Activated naive CD8-positive, alpha-beta T cell treated with anti-CD3 and anti-CD28 coated beads for 36 hours (primary cell): ENCODE measurements at places on chromosomes 3 and 15.
A peak's percentile ranks its signal among the peaks of the same experiment; 100 is the strongest.

GRCh38 chr3:82815417-82816058, 1054.1 kb upstream of the GBE1 start:
- no peak overlapping the region for H3K27ac ChIP-seq
- H3K4me1 ChIP-seq, result no peaks in the 10 kb centered on the region
- H3K27me3 ChIP-seq, result no peaks in the 10 kb centered on the region
- H3K4me3 ChIP-seq, result no peak overlapping the region

- no peak overlapping the region for H3K27ac ChIP-seq
- H3K36me3 ChIP-seq, result no peaks in the 10 kb centered on the region
- no peak overlapping the region for H3K4me3 ChIP-seq
Observed at GRCh38 chr3:181615666-181616065, 96.1 kb upstream of the SOX2 start.

DNA sequence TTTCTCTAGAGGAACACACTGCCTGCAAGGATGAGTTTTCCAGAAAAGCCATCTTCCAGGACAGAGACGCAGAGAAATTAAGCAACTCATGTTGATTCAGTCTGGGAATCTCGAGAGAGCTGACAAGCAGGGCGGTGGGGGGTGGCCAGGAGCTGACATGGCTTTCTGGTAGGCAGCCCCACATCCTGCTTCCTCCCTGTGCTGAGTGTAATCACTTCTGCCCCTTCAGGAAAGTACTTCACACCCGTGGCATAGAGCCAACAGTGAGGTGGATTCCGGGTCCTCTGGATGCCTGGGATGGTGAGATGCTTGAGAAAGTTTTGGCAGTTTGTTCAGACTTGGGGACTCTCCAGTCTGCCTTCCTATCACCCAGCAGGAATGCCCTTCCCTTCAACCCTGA, 221.1 kb downstream of the SLCO3A1 start:
- no peaks in the 10 kb centered on the region for H3K27me3 ChIP-seq
- peaks cover 21% of the 10 kb centered on the region for H3K4me1 ChIP-seq
- H3K36me3 ChIP-seq, result no peaks in the 10 kb centered on the region

- no peak for DNase-seq
Observed at GRCh38 chr3:159852821-159853505, 135.7 kb upstream of the IL12A start.

- no peak overlapping the region for H3K4me3 ChIP-seq
Observed at GRCh38 chr3:151946606-151947005, 73.2 kb downstream of the SUCNR1 start.

GRCh38 chr3:64654013-64654412, 33.8 kb downstream of the ADAMTS9 start:
- DNase-seq, result no peak
- no peak overlapping the region for H3K4me3 ChIP-seq
- H3K4me1 ChIP-seq, result no peaks in the 10 kb centered on the region
- no peaks in the 10 kb centered on the region for H3K27me3 ChIP-seq
- no peaks in the 10 kb centered on the region for H3K36me3 ChIP-seq
- no peak overlapping the region for H3K27ac ChIP-seq

- H3K4me1 ChIP-seq, result peaks cover 4% of the 10 kb centered on the region
- H3K36me3 ChIP-seq, result no peaks in the 10 kb centered on the region
- no peak overlapping the region for H3K27ac ChIP-seq
Observed at GRCh38 chr3:128369881-128370642, 96.6 kb downstream of the DNAJB8 start.

GRCh38 chr3:10786640-10787039, 29.4 kb upstream of the SLC6A11 start:
- H3K27ac ChIP-seq, result no peak overlapping the region
- peaks cover 6% of the 10 kb centered on the region for H3K4me1 ChIP-seq
- H3K36me3 ChIP-seq, result no peaks in the 10 kb centered on the region
- H3K4me3 ChIP-seq, result no peak overlapping the region

- H3K4me3 ChIP-seq, result peak overlapping the region; percentile 62
- no peaks in the 10 kb centered on the region for H3K36me3 ChIP-seq
- H3K4me1 ChIP-seq, result peaks cover 5% of the 10 kb centered on the region
- peaks cover 7% of the 10 kb centered on the region for H3K27me3 ChIP-seq
Observed at GRCh38 chr15:78640527-78641101, 396 bp downstream of the CHRNB4 start.

GRCh38 chr3:29202378-29202777, 78.5 kb upstream of the RBMS3 start:
- DNase-seq, result no peak
- no peak overlapping the region for H3K4me3 ChIP-seq
- no peak overlapping the region for H3K27ac ChIP-seq
- H3K4me1 ChIP-seq, result no peaks in the 10 kb centered on the region
- no peaks in the 10 kb centered on the region for H3K36me3 ChIP-seq
- H3K27me3 ChIP-seq, result peaks cover 7% of the 10 kb centered on the region

DNA sequence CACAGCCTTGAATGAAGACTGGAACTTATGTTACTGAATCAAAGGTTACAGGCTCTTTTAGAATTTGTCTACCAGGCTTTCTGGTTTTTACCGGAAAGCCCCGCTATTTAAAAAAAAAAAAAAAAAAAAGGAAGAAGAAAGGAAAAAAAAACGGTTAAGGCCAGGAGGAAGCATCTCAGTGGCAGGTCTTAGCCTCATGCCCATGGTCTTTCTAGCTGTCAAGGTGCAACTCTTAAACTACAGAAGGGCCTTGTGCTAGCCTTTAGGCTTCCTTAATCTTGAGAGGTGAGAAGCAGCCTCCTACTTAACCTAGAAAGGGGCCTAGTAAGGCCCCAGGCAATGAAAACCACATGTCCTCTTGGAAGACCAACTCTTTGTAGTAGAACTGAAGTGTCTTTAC, 77.5 kb downstream of the TBC1D5 start:
- no peaks in the 10 kb centered on the region for H3K27me3 ChIP-seq
- no peak for DNase-seq
- H3K4me3 ChIP-seq, result no peak overlapping the region
- no peak overlapping the region for H3K27ac ChIP-seq
- peaks cover 5% of the 10 kb centered on the region for H3K4me1 ChIP-seq
